ENCODE measurements at places on chromosomes 2 and 18.

- no peak for DNase-seq
Measured at GRCh38 chr2:186693446-186693832, 421 bp upstream of the FAM171B start.

DNA sequence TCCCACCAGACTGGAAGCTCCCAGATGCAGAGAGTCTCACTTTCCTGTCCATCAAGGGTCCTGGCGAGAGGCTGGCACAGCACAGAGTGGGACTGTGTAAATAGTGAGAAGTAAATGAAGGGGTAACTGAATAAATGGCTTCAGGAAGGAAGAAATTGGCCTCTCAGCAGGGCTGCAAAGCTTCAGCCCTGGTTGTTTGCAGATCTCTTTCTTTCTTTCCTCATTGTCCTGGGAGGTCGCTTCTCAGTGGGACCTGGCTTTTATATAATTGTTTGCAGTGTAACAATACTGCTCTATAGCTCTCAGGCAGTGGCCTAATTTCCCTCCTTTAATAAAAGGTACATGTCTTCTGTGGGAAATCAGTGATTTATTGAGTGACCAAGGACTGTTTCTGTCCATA, 74.9 kb upstream of the GPR45 start:
- no peak for DNase-seq

DNA sequence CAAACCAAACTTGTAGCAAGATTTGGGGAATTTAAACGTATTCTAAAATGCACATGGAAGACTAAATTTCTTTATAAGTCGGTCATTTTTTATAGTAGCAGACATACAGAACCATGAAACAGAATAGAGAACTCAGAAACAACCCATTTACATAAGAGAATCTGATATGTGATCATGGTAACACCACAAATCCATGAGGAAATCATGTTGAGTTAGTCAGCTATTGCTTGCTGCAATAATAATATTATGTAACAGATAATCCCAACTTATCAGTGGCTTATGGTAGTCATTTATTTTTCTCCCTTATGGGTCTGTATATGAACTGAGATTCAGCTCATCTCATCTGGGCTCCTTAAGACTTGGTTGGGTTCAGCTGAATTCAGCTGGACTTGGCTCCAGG, 103.4 kb upstream of the SERTAD2 start:
- DNase-seq = no peak

DNA sequence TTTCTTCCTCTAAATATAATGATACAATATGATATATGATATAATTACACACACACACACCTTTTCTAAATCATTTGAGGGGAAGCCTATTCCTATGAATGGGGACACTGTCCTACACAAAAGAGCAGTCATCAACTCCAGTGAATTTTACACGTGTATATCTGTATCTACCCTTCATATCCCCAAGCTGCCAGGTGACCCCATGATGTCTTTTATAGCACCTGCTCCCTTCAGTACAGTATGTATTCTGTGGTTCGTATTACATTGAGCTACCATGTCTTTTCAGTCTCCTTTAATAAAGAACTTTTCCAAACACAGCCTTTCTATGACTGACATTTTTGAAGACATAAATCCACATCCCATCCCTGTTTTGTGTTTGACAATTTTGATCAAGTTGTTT, 19.0 kb downstream of the TBC1D8 start:
- no peak for DNase-seq

GRCh38 chr2:240567872-240568677, at the start of gene RNPEPL1:
Gene RNPEPL1, plus strand, starts transcription at chr2:240568484. Its CDS starts 103 bp downstream, at chr2:240568587.
- peak; percentile 53 for DNase-seq
